Hematopoietic multipotent progenitor cell treated with erythropoietin and hydrocortisone succinate and interleukin-3 and kit ligand, for 6 days (in vitro differentiated cells): ENCODE measurements at places on chromosomes 3 and 15.

- DNase-seq, result peak; percentile 86
Measured at GRCh38 chr15:57527382-57528091, 64.2 kb upstream of the MYZAP start.

DNA sequence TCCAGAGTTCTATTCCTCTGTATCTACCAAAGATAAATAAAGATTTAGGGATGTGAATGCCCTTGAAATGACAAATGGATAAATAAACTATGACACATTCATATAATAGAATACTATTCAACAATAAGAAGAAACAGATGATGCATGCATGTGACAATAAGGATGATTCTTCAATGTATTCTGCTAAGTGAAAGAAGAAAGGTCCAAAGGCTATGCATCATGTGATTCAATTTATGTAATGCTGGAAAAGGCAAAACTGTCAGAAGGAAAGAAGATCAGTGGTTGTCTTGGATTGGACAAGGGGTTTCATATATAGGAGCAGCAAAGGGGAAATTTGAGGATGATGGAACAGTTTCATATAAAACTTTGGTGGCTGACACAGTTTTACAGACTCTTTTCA is 32.6 kb upstream of the CHRNA7 start:
- no peak for DNase-seq

- DNase-seq, result no peak
Measured at GRCh38 chr3:179734497-179735281, 81.8 kb downstream of the USP13 start.

DNA sequence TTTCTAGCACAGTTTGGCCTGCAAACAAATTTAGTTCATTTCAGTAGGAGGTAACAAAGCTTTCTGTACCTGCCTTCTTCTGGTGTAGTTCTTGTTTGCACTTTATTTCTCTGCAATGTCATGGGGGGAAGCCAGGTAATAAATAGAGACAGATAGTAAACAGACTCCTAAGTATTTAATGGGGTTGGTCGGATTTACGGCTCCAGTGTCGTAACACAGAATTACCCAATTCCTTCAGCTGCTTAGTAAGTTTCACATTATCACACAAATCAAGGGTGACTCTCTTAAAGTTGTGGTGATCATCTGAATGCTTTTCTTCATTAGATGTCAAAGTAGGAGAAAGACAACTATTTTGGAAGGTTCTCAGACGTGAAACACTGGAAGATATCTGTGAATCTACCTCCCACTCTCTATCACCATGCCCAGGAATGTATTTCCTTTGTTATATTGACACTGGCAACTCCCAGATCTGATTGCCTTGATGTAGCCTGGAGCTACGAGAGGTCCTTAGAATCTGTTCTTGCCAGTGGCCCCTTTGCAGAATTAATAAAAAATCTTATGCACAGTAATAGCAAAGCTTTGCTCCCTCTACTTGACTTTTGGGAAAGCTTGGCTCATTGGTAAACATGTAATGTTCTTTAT is 25.0 kb upstream of the TMC3 start:
- DNase-seq, result peak; percentile 29

- DNase-seq, result no peak
Measured at GRCh38 chr3:174640932-174641331, 218.2 kb upstream of the NAALADL2 start.

DNA sequence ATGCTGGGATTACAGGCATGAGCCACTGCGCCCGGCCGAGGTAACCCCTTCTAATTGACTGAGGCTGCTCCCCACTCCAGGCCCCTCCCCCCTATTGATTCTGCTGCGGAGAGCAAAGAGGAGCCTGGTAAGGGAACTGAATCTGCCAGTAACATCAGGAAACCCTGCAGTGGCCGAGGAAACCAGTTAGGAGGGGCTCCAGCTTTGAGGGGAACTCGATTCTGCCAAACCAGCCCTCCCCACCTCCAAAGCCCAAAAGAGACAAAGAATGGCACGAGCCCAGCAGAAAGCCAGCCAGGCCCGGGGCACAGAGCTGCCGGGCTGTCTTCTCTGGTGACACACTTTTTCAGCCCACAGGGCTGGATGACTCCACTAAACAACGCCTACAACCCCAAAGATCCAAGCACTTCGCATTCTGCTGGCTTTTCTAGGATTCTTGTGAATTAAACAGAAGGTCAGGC is 15.0 kb upstream of the ACAD9 start:
- peak; percentile 27 for DNase-seq

DNA sequence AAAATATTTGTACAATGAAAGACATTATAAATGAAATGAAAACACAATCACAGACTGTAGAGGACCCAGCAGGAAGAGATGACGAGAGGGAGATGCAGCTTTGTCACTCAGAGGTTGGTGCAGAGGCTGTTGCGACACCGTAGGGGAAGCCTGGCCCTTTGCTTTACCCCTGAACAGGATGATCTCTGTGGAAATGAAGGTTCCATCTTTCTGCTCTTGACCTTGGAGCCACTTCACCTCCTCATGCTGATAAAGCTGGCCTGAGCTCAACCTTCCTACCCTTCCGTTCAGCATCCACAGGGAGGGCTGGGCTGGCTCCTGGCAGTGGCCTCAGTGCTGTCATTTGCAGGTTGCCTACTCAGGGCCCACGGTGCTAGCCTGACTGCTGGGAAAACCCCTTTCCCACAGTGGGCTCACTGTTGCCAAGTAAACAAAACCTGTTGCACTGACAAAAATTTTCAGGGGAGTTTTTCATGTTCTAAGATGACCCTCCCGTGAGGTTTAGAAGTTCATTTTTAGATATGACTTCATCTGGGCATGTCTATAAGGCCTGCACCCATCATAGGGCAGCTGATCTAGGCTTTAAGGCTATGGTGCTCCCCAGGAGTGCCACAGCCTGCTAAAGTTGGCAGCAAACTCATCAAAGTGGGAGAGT is 3.0 kb upstream of the CD80 start:
- DNase-seq, result peak; percentile 56

DNA sequence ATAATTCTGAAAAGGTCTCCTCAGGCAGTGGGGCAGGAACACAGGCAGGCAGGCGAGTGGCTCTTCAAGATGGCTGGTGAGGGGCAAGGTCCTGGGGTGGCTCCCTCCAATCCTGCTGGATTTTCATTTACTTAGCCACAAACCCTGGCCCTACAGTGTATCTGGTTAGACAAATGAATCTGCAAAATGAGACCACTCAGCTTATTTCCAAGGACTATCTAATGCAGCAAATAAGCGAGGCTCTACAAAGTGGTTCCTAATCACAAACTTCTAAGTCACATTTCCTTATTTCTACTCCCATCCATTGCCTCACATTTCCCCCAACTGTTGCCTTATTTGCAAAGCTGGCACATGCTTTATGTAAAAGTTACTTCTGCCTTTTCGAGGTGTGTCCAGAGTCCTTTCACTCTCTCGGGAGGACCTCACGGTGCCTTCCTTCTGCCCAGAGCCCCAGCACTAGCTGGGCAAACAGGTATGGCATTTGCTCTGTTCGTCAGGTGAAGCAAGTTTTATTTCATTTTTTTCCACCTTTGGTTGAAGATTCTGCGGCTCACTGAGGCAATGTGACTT is 40.5 kb downstream of the CCDC12 start:
- DNase-seq, result peak; percentile 45

DNA sequence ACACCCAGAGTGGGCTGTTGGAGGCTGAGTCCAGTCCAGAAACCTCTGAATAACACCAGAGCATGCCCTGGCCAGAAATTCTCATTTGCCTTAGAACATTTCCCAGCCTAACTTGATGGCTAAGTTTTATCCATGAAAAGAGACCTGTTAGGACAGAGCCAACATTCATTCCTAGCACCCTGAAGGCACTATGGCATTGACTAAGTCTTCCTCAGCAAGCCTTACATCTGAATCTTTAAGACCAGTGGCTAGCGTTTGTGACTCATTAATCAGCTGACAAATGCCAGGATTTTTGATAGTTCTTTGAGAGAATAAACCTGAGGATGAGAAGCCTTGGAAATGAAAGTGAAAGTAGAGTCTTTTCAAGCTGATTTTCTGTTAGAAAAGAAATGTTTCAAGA is 1087.1 kb upstream of the ALCAM start:
- no peak for DNase-seq

GRCh38 chr15:74229686-74230085 is 6.4 kb upstream of the CCDC33 start:
- DNase-seq, result no peak

DNA sequence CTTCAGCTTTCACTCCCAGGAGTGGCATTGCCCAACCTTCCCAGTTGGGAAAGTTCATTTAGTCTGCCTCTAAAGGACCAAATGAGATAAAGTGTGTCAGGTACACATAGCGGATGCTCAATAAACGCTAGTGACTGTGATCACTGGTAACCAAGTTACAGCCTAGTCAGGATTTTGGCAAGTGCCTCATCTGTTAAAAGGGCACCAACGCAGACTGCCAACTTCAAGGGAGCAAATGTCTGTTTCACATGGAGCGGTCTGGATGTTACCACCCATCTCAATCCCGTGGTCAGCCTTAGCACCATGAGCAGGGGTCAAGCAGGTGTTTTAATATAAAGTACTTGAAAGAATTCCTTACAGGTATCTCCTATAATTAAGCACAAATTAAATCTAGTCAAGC is 22.7 kb downstream of the SLCO3A1 start:
- DNase-seq, result no peak

- DNase-seq, result no peak
Measured at GRCh38 chr15:68500363-68501258, 68.6 kb upstream of the ITGA11 start.

DNA sequence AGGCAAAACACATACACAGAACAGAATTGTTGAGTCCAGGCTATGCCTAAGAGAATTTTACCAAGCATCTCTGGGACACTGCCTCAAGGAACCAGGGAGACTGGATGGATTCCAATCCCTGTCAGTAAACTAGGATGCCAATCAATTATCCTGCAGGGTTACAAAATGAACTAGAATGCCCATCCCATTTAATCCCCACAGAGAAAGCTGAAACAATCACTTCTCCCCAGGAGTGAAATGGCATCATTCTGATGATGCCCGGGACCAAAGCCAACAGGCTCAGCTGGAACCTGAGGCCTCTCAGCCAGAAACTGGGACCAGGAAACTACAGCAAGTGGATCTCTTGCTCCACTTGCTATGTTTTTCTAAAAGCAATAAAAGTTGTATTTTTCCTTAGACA is 130.0 kb upstream of the TJP1 start:
- no peak for DNase-seq

DNA sequence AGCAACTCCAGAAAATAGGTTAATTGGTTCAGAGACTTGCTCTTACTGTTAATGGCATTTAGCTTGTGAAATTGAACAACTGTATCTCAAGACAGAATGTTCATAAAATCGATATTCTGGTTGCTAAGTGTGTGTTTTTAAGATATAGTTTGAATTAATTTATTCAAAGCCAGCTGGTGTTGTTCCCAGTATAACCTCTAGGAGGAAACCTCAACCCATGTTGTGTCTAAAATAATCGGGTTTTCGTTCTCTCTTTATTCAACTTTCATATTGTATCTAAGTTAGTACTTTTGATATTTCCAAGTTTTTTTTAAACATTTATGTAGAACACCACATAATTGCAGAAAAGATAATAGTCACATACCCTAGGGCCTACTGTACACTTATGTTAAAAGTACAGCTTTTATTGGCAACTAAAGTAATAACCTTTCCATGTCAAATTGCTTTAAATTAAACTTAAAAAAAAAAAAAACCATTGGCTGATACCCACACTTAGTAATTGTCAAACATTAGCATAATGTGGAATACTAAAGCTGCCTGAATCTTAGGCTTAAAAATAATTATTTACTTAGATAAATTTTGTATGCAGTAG is 90.9 kb downstream of the SAMMSON start:
- DNase-seq, result peak; percentile 51

DNA sequence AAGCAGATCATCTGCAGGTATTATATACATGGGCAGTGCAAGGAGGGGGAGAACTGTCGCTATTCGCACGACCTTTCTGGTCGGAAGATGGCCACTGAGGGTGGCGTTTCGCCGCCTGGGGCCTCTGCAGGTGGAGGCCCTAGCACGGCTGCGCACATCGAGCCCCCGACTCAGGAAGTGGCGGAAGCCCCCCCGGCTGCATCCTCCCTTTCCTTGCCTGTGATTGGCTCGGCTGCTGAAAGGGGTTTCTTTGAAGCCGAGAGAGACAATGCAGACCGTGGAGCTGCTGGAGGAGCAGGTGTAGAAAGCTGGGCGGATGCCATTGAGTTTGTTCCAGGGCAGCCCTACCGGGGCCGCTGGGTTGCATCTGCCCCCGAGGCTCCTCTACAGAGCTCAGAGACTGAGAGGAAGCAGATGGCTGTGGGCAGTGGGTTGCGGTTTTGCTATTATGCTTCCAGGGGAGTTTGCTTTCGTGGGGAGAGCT is 639 bp downstream of the MKRN3 start:
- DNase-seq, result no peak

- no peak for DNase-seq
Measured at GRCh38 chr15:100038736-100039135, 303.0 kb downstream of the ADAMTS17 start.

- no peak for DNase-seq
Measured at GRCh38 chr3:9147215-9147895, 102.1 kb downstream of the SRGAP3 start.

DNA sequence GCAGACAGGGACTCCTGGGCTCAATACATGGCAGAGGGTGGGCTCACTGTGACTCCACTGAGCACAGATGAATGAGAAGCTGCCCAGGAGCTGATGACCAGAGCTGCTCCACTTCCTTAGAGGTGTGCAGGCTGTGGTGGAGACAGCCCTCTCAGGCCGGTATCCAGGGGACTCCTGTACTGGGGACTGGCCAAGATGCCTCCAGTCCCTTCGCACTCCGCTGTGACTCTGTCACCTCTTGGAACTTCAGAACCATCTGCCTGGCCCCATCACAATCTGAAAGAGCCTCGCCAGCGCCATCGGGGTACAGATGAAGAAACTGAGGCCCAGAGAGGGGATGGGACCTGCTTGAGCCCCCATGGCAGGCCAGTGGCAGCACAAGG is 111.2 kb downstream of the ETFA start:
- DNase-seq, result no peak

- DNase-seq, result no peak
Measured at GRCh38 chr3:9615003-9615628, 34.2 kb upstream of the MTMR14 start.

GRCh38 chr15:63353887-63354286 is 27.8 kb downstream of the CA12 start:
- DNase-seq, result no peak

- peak; percentile 79 for DNase-seq
Measured at GRCh38 chr3:57068437-57069089, 8.1 kb downstream of the SPATA12 start.

GRCh38 chr3:13308380-13308801 is 111.7 kb downstream of the NUP210 start:
- peak; percentile 76 for DNase-seq

- DNase-seq, result no peak
Measured at GRCh38 chr15:101608201-101608600, 44.0 kb downstream of the TM2D3 start.
